ENCODE measurements at places on chromosomes 13 and 19.

DNA sequence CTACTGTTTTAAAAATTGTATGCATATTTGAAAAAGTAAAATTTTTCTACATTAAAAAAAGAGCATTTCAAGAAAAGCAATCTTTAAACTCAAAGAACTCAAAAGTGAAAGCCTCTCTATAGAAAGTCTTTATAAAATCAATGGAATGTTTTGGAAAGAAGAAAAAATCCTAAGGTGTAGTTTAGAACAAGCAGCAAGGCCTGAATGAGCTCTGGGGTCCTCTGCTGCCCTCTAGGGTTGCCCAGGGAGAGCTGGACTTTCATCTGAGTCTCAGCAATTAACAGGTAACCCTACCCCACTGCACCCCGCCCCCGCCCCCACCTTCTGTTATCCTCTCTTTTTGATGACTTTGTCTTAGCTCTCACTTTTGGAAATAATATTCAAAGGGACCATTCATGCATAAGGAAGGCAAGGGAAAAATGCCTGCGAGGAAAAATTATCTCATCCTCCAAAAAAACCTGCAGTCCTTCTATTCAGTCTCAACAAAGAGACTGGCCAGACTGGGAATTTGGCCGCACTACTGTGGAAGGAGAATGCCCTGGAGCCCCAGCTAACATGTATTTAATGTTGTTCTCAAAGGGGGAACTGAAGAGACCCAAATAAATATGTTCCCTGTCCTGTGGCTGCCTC lies 24.1 kb downstream of the SLC25A30 start:
- DNase-seq: no peak

DNA sequence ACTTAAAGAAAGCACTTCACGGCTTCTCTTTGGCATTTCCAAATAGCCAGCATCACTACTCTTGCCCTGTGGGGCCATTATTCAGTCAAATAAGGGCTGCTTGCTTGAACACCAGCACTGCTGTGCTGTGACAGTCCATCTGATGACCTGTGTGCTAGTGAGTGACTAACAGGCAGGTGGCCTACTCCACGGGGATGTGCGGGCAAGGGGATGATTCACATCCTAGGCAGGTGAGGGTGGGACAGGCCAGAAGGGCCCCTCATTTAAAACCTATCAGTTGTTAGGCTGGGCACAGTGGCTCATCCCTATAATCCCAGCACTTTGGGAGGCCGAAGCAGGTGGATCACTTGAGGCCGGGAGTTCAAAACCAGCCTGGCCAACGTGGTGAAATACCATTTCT lies 8.2 kb downstream of the CCNE1 start:
- DNase-seq: no peak

DNA sequence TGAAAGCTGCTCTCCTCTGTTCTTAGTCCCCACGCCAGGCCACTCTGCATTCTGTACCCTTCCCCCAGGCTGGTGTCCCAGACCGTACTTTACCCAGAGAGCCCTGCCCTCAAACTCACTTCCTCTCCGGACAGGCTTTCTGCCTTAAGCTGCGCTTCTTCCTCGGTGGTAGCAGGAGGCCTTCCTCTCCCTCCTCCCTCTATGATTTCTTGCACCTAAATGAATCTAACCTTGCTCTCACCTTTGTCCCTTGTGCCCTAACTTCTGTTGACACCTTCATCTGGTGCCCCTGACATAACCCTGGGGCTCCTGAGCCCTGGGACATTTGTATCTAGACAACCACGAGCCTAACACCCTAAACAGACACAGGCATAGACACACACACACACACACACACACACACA lies 29.6 kb upstream of the CEACAM21 start:
- no peak for DNase-seq

GRCh38 chr13:70568571-70568970 lies 460.3 kb upstream of the KLHL1 start:
- DNase-seq: no peak

- DNase-seq: no peak
Observed at GRCh38 chr19:6765738-6766356, 1.4 kb downstream of the SH2D3A start.

DNA sequence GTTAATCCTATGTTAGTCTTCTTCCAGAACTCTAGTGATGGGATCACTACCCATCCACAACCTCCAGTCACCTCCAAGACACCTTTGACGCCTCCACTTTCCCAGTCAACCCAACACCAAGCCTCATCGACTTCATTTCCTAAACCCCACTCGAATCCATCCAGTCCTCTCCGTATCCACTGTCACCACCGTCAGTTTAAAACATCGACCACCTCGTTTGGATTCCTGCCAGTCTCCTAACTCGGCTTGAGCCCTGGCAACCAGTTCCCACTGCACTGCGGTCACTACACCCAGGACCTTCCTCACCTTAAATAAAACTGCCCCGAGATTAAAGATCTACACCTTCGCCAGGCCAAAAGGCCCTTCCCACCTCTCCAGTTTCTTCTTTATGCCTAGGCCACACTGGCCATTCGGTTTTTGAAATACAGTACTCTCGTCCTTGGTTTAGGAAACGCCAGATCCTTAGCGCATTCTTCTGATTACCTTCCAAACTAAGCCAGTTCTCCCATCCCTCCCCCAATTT lies 1.2 kb downstream of the MTIF3 start:
- no peak for DNase-seq

- DNase-seq: no peak
Observed at GRCh38 chr19:56900573-56901097, 60.1 kb upstream of the PEG3 start.

DNA sequence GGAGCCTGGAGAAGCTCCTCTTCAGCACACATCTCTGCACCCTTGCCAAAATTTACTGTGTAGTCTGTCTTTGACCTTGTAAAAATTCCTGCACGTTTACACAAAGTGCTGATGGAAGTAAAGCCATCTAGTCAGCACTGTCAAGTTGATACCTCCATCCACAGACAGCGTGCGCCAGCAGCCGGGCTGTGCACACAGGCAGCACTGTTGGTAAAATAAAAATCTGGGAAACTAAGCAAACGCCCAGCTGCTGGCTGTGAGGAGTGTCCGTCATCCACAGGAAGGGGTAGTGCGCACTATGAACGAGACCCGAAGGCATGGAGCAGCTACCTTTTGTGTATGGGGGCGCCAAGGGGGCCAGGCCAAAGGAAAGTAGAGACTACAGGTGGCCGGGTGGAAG lies 17.4 kb upstream of the SIGLEC11 start:
- no peak for DNase-seq

GRCh38 chr13:97120976-97121375 lies 101.2 kb upstream of the MBNL2 start:
- DNase-seq: no peak

DNA sequence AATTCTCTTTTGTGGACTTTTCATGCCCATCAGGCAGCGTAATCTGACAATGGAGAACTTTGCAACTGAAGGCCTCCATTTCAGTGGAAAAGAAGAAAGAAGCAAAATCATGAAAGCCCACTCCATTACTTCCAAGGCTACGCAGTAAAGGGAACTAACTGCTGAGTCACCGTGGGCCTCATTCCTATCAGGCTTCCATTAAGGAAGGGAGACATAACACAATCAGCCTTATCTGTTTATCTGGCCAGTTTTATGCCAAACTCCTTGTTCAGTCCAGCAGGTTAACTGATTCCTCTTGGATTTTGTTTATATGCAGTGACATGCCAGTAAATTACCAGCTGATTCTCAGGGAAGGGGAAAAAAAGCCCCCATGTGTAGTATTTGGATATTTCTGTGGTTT lies 56.8 kb upstream of the KATNAL1 start:
- no peak for DNase-seq

DNA sequence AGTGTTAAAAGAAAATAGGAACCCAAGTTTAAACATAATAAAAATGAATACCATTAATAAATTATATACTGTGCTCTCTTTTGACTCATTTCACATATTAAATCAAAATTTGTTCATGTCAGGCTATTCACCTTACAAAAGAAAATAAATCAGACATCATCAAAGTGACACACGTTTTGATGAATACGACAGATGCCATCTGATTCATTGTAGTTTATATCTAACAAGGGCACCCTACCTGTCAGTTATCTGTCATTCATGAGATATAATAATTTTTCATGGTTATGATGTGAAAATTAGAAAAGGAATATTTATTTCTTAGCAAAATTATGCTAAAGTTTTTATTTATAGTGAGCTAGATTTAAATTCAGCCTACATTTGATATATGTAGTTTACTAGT lies 188.1 kb upstream of the PCDH17 start:
- DNase-seq: no peak

DNA sequence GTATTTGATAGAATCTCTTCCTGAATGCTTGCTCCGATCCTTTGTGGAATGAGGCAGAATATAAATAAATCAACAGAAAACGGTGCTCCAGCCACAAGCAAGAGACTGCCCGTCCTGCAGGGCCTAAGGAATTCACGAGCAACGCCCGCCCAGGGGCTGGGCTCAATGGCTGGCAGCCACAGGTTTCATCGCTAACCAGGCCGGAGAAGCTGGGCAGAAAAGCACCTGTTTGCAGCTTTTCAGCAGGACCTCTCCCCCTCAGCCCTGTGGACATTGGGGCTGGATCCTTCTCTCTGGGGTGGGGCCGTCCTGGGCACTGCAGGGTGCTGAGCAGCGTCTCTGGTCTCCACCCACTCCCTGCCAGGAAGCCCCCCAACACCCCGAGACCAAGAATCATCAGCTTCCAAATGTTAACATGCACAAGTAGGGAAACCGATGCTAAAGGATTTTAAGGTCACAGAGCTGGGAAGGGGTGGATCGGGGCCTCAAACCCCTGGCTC lies 102.5 kb downstream of the GADD45B start:
- no peak for DNase-seq

GRCh38 chr13:94390881-94391280 lies 88.6 kb downstream of the DCT start:
- no peak for DNase-seq

DNA sequence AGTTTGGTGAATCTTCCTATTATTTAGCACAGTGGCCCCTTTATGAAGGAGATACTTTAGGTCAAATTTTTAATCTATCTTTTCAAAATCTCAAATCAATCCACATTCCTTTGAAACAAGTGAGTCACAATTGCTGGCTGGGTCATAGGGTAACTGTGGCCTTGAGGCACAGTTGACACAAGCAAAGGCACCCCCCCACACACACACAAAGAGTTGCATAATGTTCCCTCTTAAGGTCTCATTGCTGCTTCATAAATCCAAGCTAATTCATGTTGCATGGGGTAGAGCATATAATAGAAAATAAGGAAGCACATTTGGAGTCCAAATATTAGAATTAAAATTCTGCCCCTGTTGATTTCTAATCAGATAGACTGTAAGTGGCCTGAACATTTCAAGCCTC lies 171.5 kb downstream of the DLEU7 start:
- no peak for DNase-seq

DNA sequence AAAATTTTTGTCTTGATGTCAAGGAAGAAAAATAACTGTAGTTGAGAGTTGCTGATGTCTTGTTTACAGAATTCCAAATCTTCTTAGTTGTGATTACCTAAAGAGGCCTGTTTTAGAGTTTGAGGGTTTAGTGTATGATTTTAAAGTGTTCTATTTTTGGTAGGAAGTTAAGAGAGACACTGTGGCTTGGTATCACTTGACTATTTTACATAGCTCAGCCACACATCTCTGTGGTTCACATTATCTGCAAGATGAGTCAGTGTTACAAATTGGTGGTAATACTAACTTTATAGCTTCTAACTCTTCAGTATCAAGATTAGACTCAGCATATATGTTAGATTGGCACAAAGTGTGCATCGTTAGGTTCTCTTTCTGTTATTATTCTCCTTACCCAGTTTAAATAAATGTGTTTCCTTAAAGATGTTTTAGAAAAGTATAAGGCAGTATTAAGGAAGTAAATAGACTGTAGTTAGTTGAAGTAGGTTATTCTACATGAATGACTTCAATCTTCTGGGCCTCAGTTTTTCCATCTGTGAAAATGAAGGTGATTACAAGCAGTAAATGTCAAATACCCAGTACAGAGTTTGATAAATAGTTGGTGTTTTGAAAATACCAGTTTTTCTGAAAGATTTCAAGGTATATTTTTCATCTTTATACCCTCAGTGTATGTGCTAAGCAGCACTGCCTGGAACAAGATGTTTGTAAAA lies 33.4 kb downstream of the COG6 start:
- DNase-seq: no peak

GRCh38 chr13:109301726-109302125 lies 484.7 kb downstream of the IRS2 start:
- DNase-seq: no peak

DNA sequence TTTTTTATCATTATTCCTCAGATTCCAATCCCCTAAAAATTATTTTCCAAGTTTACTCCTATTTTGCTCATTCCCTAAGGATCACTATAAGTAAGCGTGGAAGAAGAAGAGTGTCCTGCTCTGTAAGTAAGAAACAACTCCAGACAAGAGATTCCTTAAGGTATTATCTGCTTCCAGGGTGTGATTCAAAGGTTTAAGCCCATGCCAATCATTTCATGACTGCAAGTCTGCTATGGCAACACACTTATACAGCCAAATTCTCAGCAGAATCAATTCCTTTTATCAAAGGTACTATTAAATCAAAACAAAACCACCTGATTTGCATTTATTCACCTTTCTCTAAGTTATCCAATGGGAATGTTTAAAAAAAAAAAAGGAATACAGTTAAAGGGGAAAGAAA lies 43.7 kb downstream of the FOXO1 start:
- DNase-seq: no peak

- DNase-seq: no peak
Observed at GRCh38 chr13:101492251-101492910, 39.9 kb downstream of the ITGBL1 start.

- DNase-seq: no peak
Observed at GRCh38 chr13:92963029-92963428, 263.6 kb upstream of the GPC6 start.

- no peak for DNase-seq
Observed at GRCh38 chr19:35354898-35355297, 3.4 kb upstream of the FFAR3 start.

GRCh38 chr19:54670576-54671357 lies 8.0 kb downstream of the LILRB4 start:
- DNase-seq: no peak

- DNase-seq: no peak
Observed at GRCh38 chr13:79867254-79867653, 386.3 kb downstream of the NDFIP2 start.

DNA sequence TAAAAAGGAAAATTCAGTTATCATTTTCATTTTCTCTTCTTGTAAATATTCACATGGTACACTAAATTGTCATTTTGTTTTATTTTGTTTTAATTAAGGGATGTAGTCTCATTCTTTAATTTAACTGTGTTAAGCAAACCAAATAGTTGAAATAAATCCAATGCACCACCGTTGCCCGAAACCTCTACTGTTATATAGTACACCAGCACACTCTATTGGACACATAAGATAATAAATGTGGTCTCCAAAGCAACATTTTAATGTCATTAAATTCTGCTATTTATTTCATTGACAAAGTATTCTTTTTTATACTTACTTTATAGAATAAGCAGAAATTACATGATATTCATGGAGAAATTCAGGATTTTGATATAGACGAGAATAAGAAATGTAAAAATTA lies 156.4 kb upstream of the FREM2 start:
- DNase-seq: no peak

GRCh38 chr19:39032063-39032918 lies at the start of gene FBXO27:
FBXO27 (minus strand) TSS chr19:39032549; CDS start chr19:39032227, 322 bp downstream.
- no peak for DNase-seq

- DNase-seq: no peak
Observed at GRCh38 chr13:110347535-110348308, 40.6 kb downstream of the COL4A2 start.
